ENCODE measurements at places on chromosomes 1 and 21. TPM values are rescaled to one million over a fixed set of nuclear protein-coding genes. Genes with fewer than 3 reads are reported as not detected.

DNA sequence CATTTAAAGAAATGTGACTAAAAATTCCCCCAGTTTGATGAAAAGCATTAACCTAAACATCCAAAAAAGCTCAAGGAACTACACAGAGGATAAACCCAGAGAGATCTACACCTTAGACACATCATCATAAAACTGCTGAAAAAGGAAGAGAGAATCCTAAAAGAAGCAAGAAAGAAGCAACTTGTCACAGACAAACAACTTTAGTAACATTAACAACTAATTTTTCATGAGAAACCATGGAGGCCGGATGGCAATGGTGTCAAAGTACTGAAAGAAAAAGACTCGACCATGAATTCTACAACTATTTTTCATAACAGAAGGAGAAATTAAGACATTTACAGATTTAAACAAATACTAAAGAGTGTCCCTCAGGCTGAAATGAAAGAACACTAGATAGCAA, 17.7 kb downstream of the ZNF644 start:
- DNase-seq: no peak

GRCh38 chr1:202733251-202733650, 23.0 kb upstream of the SYT2 start:
- DNase-seq: no peak

DNA sequence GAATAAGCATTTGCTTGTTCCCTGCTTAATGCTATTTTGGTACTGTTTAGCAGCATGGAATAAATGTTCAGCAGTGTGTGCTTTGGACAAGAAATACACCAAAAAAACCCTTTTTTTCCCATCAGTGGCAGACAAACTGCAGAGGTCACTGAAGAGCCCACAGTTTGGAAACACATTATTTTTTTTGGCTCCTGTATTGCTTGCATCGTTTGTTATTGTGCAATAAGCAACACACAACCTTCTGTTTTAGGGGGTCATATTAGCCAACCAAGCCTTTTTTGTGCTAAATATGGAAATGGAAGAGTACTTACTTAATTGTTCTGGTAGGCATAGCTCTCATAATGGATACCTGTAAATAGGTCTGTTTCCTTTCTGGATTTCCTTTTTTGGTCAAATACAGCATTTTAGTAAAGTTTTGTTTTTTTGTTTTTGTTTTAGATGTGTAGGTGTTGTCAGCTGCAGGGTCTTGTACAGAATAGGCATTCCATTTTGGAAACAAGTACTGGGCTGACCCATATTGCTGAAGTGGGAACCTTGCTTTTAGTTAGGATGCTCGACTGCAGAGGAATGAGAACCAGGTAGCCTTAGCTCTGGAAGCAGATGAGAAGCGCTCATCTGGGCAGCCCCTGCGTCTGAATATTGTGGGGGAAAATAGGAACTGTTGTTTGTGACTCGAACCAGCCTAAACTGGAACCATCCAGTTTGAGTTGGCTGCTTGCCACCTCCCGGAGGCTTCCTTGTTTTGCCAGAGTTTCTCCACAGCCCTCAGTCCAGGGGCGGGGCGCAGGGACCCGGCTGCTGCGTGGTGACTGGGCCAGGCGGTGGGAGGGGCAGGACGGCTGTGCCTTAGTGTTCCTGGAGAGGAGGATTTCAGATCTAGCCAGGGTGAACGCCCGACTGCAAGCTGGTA, 38.4 kb downstream of the SPEN start:
- peak; percentile 91 for DNase-seq

- DNase-seq: peak; percentile 58
Observed at GRCh38 chr21:44771896-44772525, 29.6 kb downstream of the UBE2G2 start.

DNA sequence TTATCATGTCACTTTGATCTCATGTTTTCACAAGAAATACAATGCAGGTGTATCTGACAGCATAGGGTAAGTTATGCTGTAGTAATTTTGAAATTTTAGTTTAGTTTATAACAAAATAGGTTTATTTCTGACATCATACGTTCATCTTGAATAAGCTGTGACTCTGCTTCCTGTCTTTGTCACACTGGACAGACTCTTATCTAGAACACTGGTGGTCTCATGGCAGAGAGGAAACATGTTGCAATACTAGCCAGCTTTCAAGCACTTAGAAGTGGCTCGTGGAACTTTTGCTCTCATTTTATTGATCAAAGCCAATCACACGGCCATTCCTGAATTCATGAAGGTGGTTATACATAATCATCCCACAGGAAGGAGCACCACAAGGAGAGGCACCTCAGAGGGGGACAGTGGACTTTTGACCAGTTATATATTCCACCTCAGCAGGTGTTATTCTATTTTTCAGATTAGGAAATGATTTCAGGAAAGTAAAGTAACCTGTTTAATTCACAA, 46.5 kb downstream of the CYP2J2 start:
- DNase-seq: no peak

GRCh38 chr1:209249785-209250440, 333.6 kb upstream of the CAMK1G start:
- DNase-seq: no peak

DNA sequence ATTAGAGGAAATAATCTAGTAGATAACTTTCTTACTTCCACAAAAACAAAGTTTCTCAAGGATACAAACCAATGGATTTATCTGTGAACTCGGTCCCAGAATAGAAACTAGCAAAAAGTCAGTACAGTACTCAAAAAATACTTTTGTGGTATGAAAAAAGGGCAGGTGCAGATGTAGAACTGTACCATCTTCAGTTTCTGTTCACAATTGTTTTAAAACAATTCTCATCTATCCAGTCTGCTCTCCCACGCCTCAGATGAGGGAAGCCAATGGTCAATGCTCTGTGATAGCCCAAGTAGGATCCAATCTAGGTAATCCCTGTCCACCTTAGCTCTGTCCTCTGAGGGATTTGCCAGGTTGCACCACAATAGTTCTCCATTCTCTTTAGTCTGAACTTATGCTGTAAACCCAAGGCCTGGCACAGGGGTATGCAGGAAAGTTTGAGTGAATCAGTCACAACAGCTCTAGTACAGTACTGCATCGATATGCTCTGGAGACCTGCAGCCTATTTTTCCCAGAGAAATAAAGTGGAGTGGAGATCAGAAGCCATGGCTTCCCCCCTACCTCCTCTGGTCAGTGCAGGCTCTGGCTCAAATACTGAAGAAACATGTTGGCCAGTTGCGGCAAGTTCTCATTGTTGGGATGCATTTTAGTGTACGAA, 1.4 kb downstream of the KTI12 start:
- DNase-seq: peak; percentile 80

DNA sequence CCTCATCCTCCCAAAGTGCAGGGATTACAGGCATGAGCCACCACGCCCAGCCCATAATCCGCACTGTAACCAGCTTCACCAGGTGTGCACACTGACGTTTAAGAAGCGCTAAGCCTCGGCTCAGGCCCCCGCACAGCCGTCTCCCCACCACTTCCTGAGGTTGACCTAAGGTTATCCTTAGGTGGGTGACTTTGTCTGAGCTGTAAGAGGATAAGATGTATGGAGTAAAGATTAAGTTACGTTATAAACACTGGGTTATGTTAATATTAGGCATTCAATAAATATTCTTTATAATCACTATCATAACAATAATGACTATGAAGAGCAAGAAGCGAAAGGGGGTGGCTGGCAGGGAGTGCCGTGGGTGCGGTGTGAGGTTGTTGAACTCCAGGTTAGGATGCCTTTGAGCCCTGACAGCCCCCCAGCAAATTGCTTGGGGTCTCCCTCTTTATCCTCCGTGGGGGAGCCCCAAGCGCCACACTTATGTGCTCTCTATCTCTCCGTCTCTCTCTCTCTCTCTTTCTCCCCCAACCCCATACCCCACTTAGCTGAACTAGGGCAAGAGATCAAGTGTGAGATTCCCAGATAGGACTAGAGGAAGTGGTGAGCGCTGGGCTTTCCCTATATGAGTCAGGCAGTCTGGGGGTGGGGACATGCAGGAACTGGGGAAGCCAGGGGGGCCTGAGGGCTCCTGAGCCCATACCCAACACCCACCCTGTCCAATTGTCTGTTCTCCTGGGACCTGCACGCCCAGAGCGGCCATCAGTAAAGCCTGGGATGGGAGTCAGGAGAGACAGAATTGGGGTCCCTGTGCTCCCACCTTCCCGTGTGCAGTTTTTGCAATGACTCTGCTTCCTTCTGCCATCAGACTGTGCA, 7.6 kb downstream of the EFHD2 start:
- DNase-seq: peak; percentile 96

DNA sequence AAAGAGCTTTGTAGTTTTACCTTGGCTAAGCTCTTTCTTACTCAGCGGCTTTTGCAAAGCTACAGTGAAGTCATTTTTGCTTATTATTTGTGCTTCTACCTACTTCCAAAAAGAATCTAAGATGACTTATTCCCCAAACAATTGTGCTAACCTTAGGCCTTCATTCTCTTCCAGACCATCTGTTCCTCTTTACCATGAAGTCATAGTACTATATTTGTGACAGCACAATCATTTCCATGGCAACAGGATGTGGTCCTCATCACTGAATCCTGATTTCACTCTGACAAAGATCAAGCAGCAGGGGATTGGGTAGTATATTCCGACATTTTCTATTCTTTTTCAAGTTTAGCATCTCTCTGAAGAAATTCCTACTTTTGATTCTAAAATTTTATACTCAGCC, 24.8 kb upstream of the NMNAT2 start:
- no peak for DNase-seq

DNA sequence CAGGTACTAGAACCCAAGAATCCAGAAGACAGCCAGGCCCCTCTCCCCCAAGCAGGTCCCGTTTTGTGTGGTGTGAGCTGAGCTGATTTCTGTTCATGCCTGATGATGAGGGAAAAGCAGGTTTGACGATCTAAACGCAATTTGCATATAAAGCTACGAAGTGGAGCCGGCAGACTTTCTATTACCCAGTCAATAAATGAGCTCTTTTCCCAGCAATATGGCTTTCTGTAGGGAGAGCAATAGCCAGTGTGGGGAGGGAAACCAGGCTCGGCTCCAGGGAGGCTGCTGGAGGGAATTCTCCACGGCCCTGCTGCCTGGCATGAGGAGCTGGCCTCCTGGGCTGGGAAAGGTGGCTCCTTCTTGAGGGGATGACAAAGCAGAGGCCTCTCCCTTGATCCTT, 140.7 kb upstream of the AJAP1 start:
- peak; percentile 65 for DNase-seq

- no peak for DNase-seq
Observed at GRCh38 chr1:43602990-43603389, 47.0 kb upstream of the KDM4A start.

The MX2 gene
- 12.4 TPM for total RNA-seq

The OR2L3 gene
- total RNA-seq: not detected

The TDRD5 gene
- total RNA-seq: not detected

The DLGAP3 gene
- under 0.01 TPM for total RNA-seq

The IFT25 gene
- total RNA-seq: 21.7 TPM

The TMPRSS3 gene
- not detected for total RNA-seq

All from osteoblast (primary cell).